ENCODE measurements at places on chromosomes 13 and 19. TPM values are rescaled to one million over a fixed set of nuclear protein-coding genes. Genes with fewer than 3 reads are reported as not detected.

DNA sequence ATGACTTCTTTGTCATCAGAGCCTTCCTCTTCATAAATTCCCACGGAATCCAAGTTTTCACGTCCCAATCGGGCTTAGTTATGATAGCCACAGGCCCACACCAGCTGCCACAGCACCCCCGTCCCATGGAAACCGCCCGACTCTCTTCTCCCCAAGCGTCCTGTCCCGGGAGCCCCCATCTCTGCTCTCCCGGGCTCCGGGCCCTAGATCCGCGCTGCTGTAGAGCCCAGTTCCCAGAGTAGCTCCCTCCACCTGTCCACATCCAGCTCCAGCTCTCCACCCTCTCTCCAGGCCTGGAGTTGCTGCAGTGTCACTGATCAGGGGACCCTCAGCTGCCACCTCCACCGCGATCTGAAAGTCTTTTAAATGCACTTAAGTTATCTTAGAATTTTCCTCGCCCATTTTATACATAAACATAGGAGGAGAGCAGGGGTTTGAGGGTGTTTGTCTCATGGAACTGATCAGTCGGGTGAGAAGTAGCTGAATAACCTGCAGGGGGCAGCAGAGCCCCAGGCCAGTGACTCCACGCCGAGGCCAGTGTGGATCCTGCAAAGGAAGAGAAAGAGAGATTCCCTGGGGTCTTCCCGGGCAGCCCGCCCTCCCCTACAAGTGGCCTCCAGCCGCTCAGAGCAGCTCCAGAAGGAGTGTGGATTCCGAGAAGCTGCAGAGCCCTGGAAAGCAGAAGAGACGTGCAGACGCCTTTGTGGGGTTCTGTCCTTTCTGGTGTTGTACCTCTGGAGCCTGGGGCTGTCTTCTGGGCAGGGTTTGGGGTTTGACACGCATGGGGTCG, 1.1 kb upstream of the ZNF763 start:
- no peak for DNase-seq

GRCh38 chr13:75347925-75348324, 134.0 kb downstream of the TBC1D4 start:
- DNase-seq = peak; percentile 29

DNA sequence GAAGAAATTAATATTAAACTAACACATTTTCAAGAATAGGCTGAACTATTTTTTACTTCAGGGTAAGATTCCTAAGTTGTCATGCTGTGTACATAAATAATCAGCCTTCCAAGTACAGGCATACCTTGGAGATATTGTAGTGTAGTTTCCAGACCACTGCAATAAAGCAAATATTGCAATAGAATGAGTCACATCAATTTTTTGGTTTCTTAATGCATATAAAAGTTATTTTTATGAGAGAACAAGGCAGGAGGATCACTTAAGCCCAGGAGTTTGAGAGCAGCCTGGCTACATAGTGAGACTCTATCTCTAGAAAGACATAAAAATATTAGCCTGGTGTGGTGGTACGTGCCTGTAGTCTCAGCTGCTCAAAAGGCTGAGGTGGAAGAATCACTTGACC, 511.5 kb downstream of the UQCRFS1 start:
- no peak for DNase-seq

DNA sequence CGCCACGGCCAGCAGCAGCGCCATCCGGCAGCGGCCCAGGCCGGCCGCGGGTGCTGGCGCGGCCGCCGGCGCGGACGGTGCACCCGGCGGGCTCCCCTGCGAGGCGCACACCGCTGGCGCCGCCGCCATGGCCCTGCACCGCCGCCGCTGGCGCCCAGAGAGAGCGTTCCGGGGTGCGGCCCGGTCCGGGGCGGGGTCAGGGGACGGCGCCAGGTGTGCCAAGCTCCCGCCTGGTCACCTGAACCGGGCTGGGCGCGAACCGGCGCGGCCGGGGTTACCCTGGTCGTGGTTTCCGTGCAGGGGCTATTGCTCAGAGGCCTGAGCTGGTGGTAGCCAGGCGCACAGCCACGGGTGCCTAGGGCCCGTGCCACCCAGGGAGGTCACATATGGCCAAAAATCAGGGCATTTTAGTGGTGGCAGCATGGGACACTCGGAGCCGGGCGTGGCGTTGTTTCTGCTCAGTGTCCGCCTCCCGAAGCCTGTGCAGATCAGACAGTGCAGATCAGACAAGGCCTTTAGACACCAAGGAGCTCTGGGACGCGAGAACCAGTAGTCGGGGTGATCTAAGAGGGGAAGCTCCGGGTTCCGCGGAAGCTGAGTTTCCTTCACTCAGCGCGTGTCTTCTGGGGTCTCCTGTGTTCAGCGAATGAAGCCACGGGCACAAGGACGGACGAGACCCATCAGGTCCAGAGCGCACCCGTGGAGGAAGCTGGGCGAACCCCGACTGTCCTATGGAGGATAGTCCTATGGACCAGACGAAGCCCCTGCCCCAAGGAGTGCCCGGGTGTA, at the start of gene TMEM238:
TSS of gene TMEM238 (minus strand) at position 162 of the 789 bp plus-strand sequence. CDS start at position 129, 33 bp downstream.
- no peak for DNase-seq

GRCh38 chr13:110293037-110293436, 13.9 kb downstream of the COL4A1 start:
- DNase-seq = no peak

Gene SELENOV
- total RNA-seq = not detected

Gene SH2D3A
- 8.1 TPM for total RNA-seq

Gene LHFPL6
- total RNA-seq = 19.4 TPM

Gene IRGC
- not detected for total RNA-seq

Gene CYSLTR2
- total RNA-seq = not detected

Gene ONECUT3
- not detected for total RNA-seq

Gene SULT2A1
- not detected for total RNA-seq

Gene PTGER1
- total RNA-seq = 0.52 TPM

Gene CNFN
- total RNA-seq = 1.2 TPM
